Thoracic aorta (tissue), 2 donors: ENCODE measurements at places on chromosomes 12 and 14. TPM values are rescaled to one million over a fixed set of nuclear protein-coding genes. Genes with fewer than 3 reads are reported as not detected.

Gene SMAGP
- total RNA-seq, result 7.6 TPM

Gene ORAI1
- 4.7 TPM for total RNA-seq

DNA sequence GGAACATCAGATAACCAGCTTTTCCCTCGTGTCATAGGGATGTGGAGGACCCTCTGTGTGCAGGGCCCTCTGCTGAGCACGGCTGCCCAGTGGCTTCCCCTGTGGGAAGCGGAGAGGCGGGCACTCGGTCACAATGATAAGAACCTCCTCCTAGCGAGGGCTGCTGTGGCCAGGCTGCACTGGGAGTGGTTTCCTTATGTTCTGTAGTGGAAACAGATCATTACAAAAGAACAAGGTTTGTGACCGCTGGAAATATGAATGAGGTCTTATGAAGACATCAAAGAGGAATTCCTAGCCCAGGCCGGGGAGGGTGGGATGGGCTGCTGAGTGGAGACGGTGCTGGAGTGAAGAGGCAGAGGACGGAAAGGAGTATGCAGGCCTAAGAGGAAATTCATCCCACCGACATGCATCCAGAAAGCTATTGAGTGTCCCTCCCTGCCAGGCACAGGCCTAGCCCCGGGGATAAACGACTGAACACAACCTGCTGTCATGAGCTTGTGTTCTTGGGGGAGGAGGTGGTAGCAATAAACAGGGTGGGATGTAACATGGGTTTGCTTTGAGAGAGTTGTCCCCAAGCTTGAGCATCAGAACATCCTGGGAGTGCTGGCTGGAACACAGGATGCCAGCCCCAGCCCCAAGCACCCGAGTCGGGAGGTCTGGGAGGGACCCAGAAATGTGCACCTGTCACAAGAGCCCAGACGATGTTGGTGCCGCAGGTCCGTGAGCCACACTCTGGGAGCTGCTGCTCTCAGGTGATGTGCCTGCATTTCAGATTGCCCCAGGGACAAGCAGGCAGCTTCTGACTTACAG lies 37.5 kb downstream of the FZD10 start:
- no peak for DNase-seq

- no peak for DNase-seq
Measured at GRCh38 chr12:105622220-105622619, 291.7 kb downstream of the C12orf75 start.

GRCh38 chr14:66815687-66816086 lies 307.7 kb downstream of the GPHN start:
- DNase-seq, result no peak

DNA sequence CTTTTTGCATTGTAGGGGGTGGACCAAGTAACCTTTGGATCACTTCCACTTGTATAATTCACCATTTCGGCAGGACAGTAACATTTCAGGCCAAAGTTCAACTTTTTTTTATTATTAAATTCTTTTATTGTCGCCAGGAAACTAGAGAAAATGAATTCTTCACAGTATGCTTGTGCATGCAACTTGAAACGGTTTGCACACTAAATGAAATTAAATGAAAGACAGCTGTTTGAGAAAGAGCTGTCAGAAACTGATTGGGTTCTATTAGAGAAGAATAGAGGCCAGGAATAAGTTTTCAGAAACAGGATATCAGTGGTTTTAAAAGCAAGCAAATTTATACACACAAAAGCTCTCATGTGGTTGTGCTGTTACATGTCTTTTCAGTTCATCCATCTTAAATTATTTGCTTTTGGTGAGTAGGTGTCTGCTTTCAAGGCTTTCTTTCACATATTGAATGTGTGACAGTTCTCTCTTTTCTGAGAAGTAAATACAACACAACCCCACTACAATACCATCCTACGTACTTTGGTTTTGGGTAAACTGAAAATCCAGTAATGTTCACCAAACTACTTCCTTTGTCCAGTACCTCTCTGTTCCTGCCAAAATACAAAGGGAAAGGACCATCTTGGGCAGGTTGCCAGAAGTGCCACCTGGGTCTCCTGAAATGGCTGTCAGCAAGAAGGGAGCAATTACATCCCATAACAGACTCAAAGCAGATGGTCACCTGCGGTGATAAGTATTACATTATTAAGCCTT lies 291.7 kb downstream of the RAD51B start:
- no peak for DNase-seq
